ENCODE measurements at places on chromosomes 4 and X. TPM values are rescaled to one million over a fixed set of nuclear protein-coding genes. Genes with fewer than 3 reads are reported as not detected.

The ATP2B3 gene
- total RNA-seq: not detected

- DNase-seq: no peak
These were observed 317 bp downstream of the CMC4 start for GRCh38 chrX:155070663-155070974.

DNA sequence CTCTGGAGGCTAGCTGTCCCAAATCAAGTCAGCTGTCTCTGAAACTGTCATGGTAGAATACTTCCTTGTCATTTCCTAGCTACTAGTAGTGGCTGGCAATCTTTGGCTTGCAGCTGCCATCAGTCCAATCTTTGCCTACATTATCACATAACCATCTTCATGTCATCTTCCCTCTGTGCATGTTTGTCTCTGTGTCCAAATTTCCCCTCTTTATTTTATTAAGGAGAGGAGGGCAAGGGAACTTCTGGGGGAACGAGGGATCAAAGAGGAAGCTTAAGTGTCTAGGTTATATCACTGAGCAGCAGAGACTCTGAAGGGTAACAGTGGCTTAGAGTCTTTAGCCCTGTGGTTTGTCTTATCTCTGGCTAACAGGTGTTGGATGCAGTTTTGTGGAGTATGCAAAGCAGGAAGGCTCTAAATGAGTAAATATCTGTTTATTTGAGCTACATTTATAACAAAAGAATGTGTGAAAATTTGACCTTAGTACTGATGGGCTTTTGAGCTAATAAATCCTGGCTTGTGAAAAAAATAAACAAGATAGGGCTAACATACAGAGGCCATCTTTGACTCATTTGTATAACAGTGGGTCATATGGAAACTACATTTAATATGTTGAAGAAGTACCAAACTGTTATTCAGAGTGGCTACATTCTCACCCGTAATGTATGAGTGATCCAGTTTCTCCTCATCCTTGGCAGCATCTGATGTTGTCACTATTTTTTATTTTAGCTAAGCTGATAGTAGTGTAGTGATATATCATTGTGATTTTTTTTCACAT lies 49.4 kb upstream of the ENOX2 start:
- DNase-seq: no peak

- DNase-seq: no peak
These were observed 31.2 kb downstream of the PIGG start for GRCh38 chr4:530017-530781.

- DNase-seq: no peak
These were observed 194.3 kb upstream of the CT83 start for GRCh38 chrX:116657071-116657470.

DNA sequence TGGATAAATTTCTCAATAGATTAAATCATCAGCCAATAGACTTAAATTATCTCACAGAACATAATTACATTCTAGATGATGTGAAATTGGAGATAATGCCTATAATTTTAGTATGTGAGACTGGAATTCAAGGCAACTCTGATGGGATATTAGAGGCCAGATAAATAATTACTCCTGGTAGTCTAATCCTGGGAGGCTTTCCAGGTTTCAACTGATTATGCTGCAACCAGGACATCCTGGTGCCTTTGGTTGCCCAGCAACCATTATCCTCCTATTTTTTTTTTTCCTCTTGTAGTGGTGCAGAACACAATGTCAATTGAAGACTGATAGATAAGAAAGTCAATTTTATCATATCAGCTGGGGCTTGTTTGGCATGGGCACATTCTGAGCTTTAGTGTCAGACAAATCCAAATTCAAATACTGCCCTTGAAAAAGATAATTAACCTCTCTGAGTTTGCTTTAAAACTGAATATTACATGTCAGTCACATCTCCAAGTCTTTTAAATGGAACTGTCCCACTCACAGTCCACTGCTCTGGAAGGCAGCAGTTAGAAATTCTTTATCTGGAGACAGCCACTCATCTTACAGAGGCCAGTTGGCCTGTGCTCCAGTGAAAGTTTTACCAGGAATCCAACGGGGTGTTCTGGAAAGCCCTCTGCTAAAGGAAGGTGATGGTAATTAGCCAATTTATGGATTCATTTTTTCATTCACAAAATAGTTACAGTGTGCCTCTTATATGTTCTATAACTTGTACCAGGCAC lies 95.3 kb upstream of the GUCY1A1 start:
- no peak for DNase-seq

DNA sequence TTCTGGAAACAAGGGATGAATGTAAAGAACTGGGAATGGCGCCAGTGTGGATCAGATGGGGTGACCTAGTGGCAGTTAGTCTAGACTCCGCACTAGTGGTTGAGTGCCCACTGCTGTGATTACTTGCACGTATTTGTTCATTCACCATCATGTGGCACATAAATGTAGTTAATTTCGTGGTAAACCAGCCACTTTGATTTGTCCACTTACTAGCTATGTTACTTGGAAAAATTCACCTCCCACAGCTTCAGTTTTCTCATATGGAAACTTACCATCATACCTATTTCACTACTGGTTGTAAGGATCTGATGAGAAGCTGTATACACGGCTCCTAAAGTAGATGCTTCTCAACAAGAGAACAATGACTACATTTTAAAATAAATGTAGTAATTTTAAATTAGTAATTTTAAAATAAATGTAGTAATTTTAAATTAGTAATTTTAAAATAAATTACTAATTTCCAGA lies 394 bp upstream of the DYNLT3 start:
- no peak for DNase-seq
